ENCODE measurements at places on chromosomes 5 and 9.

- peak; percentile 68 for DNase-seq
These were observed 1.2 kb upstream of the AJM1 start for GRCh38 chr9:136840877-136841645.

DNA sequence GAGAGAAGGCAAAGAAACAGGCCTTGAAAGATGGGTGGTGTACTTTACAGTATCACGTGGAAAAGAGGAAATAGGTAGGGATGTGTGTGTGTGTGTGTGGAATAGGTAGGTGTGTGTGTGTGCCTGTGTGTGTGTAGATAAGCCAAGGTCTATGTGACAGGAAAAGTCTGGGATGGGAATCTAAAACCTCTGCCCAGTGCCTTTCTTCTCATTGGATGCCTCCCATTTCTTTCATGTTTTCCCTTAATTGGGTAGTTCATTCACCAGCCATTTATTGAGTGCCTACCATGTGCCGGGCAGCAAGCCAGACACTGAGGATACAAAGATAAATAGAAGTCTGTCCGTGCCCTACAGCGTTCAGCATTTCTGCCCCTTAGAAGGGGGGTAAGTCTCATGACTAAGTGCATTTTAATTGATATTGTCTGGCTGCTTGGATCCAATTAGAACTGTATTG is 1.0 kb downstream of the URM1 start:
- DNase-seq: no peak

DNA sequence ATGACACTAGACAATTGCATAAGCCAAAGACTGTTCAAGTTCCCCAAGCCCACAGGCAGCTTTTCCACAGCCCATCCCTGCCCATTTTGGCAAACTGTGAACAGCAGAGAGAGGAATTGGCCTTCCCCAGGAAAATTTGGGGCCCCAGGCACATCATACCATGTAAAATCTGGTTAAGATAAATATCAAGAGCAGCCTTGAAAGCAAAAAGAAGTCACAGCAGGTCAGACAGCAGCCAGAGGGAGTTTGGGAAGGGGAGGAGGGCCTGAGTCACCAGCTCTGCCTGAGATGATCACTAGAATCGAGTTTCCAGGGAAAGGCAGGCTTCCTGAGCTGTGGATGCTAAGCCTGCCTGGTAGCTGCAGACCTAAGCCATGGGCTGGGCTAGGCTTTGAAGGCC is 179.2 kb downstream of the RFK start:
- no peak for DNase-seq

DNA sequence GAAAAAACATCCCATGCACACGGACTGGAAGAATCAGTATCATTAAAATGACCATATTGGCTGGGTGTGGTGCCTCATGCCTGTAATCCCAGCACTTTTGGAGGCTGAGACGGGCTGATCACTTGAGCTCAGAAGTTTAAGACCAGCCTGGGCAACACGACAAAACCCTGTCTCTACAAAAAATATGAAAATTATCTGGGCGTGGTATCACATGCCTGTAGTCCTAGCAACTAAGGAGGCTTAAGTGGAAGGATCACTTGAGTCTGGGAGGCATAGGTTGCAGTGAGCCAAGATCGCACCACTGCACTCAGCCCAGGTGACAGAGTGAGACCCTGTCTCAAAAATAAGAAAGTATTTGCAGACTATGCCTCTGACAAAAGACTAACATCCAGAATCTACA is 68.4 kb downstream of the TTC39B start:
- no peak for DNase-seq

DNA sequence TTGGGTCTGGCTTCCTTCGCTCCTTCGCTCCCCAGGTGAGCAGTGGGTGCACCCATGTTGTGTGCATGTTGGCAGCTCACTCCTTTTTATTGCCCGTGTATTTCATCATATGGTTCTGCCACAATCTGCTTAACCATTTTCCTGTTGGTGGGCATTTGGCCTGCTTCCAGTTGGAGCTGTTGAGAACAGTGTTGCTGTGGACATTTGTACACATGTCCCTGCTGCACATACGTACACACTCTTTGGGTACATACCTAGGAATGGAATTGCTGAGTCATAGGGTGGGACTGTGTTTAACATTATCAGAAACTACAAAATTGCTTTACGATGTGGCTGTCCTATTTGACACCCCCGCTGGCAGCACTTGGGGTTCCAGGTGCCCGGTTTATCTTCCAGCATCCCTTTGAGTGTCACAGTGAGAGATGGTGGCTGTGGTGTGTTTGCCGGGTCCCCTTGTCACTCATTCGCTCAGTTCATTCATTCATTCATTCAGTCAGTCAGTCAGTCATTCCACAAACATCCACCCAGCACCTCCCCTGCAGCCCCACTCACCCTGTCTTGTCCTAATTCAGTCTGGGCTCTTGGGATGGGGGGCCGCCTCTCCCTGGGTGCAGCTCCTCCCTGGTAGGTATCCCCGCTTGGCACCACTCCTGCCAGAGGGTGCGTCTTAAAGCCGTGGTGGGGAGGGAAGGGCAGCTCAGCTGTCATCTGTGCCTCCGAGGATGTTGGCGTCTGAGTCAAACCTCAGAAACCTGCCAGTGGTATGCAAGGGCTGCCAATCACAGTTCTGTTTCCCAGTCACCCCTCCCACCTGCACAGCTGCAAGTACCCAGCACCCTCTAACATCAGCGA is 7.9 kb upstream of the FIBCD1 start:
- DNase-seq: no peak

DNA sequence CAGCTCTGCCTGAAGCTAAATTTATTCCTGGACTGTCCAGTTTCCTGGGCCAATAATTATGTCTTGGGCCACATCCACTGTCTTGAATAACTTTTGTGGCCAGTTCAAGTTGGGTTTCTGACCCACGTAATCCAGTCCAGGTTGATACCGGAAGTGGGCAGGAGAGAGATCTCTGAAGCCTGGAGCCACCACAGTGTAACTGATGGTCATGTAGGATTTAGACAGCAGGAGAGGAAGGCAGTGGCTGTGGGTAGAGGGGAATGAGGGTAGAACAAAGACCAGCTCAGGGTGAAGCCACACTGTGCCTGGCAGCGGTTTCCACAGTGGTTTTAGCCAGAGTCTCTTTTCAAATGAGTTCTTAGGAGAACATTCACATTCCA is 30.2 kb downstream of the SH3PXD2B start:
- no peak for DNase-seq

- DNase-seq: no peak
These were observed 607.4 kb upstream of the ADAMTS16 start for GRCh38 chr5:4532705-4533080.

- DNase-seq: no peak
These were observed at the start of gene TIMD4 for GRCh38 chr5:156963125-156963524. Gene TIMD4, minus strand, starts transcription at chr5:156963226. Its CDS starts 28 bp downstream, at chr5:156963198.

GRCh38 chr9:91843623-91844148 is 106.3 kb downstream of the ROR2 start:
- DNase-seq: no peak

DNA sequence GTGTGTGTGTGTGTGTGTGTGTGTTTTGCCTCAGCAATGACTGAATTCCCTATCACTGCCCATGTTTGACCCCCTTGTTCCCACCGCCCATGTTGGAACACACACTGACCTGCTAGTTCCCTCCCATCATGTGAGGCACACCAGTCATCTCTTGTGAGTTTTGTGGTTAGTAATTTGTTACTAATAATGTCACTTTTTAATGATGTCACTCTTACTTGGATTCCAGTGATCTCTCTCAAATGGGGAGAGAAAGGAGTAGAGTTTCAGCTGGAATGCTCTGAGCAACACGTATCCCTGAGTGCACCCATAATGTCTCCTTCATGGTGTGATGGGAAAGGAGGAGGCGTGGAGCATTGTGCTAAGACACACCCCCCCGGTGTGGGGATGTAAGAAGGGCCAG is 172.6 kb downstream of the SH3GL2 start:
- no peak for DNase-seq

- no peak for DNase-seq
These were observed 3.5 kb downstream of the BARX1 start for GRCh38 chr9:93951655-93952118.

GRCh38 chr9:108704156-108704852 is 151.5 kb downstream of the ACTL7B start:
- no peak for DNase-seq

DNA sequence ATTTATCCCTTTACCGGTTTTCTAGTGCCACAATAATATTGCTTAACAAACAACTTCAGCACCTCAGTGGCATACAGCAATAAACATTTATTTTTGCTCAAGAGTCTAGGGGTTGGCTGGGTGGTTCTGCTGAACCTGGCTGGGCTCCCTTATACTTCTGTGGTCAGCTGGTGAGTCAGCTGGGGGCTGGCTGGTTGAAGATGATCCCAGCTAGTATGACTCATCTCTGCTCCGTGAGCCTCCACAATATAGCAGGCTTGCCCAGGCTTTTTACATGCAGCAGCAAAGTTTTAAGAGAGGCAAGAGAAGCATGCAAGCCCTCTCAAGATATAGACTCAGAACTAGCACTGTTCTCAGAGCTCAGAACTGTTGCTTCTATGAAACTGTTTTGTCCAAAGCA is 523.5 kb upstream of the CLINT1 start:
- DNase-seq: no peak

DNA sequence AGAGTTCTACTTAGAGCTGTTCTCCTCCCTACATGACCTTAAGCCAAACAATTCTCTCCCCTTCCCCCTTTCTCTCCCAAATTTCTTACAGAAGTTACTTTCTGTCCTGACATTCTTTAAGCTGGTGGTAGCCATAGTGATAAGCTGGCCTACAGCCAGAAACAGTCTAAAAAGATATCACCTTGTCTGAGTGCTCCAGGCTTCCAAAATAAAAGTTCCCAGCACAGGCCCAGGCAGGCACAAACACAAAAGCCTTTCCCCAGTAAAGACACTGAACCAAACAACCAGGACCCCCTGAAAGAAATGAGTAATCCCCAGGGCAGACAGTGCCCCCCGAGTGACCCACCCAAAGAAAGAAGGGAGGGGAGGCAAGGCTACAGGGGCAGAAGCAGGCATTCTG is 19.2 kb downstream of the SIL1 start:
- DNase-seq: no peak

- DNase-seq: no peak
These were observed 14.5 kb downstream of the ADAMTS13 start for GRCh38 chr9:133436681-133437080.

DNA sequence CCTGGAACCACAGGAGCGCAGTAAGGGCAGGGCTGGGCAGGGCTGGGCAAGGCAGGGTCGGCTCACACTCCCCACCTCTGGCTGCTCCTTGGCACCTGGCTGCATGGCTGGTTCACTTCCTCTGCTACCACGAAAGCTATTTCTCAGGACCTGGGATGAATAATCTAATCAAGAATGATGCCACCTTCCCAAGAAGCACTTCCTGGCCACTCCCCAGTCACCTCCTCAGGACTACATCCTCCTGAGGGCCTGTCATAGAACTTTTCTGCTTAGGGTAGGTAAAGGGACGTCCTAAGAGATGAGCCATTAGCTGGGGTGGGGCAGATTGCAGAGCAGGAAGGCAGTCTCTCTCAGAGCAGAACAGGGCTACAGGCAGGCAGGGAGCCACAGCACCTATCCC is 288.2 kb upstream of the MAP3K1 start:
- DNase-seq: no peak

DNA sequence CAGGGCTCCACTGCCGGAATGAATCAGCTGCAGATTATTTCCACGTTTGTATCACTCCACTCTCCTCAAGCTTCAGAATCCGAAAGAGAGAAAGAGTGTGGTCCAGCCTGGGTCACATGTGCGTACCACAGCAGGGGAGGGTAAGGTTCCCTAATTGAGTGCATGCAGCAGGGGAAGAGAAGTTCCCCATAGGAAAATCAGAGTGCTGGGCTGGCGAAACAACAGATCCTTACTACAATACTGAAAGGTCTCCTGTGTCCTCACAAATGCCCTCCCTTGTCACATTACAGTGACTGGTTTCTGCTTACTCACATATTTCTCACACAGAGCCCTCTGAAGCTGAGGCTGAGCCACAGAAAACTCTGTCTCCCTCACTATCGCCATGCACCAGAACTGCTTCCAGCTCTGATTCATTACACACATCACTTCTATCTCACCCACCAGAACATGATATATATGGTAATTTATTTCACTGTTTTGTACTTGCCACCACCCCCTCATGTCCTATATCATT is 532.2 kb upstream of the TUSC1 start:
- DNase-seq: no peak

DNA sequence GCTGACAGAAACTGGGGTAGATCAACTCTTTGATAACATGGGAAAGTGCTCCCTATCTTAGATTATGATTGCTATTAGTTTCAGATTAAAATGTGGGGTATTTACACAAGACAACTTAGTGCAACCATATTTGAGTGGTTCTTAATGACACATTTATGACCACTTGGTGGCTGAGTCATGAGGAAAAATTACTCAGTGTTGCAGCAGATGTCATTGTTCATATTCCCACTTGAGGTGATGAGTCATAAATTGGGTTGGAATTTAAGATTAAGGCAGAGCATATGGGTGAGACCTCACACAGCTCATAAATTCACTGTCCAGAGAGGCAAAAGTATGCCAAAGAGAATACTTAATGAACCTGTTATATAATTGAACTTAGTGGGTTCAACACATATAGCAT is 408.3 kb downstream of the DMRT2 start:
- no peak for DNase-seq

GRCh38 chr9:116693233-116693731 is 6.2 kb downstream of the TRIM32 start:
- no peak for DNase-seq

DNA sequence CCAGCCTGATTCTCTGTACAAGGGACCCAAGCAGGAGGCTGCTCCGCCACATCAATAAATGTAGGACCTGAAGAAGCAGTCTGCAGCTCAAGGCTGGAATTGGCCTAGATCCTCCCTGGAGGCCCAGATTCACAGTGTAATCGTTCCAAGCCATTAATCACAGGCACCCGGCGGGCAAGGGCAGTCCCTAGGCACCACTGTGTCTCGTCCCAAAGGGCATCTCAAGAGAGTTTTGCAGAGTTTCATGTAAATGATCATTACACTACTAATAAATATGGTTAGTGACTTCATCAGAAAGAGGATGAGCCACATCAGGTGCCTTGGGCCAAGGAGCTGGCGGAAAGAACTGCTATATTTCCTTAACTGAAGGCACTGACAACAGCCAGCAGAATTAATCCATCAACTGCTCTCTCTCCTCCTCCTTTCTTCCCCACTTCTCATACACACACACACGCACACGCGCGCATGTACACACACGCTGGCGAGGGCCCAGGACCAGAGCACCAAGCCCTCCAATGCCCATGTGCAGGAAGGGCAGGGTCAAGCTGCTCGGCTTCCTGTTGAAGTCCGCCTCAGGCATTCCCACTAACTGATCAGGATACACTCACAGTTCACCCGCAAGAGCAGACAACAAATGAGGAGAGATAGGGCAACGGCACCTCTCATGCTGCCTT is 33.9 kb downstream of the GNAQ start:
- no peak for DNase-seq

- peak; percentile 84 for DNase-seq
These were observed 54.7 kb upstream of the SARDH start for GRCh38 chr9:133792721-133793470.

- DNase-seq: no peak
These were observed at the start of gene REEP2 for GRCh38 chr5:138438724-138439476. Gene REEP2, plus strand, starts transcription at chr5:138439057. Its CDS starts 152 bp downstream, at chr5:138439209.

All from NCI-H1694 (cell line).